ENCODE measurements at places on chromosomes 12 and 14. TPM values are rescaled to one million over a fixed set of nuclear protein-coding genes. Genes with fewer than 3 reads are reported as not detected.

Gene MYBPC1
- not detected for total RNA-seq

Gene OR4Q3
- not detected for total RNA-seq

Gene DEGS2
- 0.19 TPM for total RNA-seq

DNA sequence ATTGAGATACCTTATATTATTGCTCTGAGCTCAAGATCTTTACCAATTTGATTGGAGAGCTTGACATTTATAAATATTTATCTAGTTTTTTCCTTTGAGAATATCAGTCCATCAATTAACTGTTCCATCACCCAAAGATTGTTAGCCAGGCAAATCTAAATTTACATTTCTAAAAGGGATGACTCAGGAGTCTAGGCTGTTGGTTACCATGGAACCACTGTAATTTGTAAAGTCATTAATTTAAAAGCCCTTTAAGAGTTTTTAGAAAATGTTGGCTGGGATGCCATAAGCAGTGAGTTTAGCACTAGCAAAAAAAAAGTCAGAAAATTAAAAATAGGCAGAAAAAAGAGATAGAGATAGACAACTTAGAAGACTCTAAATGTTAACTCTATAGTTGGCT is 19.5 kb upstream of the SERPINA1 start:
- H3K27ac ChIP-seq = no peak overlapping the region
- no peaks in the 10 kb centered on the region for H3K36me3 ChIP-seq
- H3K4me1 ChIP-seq = no peaks in the 10 kb centered on the region
- H3K4me3 ChIP-seq = no peak overlapping the region
- no peaks in the 10 kb centered on the region for H3K27me3 ChIP-seq
- DNase-seq = no peak

DNA sequence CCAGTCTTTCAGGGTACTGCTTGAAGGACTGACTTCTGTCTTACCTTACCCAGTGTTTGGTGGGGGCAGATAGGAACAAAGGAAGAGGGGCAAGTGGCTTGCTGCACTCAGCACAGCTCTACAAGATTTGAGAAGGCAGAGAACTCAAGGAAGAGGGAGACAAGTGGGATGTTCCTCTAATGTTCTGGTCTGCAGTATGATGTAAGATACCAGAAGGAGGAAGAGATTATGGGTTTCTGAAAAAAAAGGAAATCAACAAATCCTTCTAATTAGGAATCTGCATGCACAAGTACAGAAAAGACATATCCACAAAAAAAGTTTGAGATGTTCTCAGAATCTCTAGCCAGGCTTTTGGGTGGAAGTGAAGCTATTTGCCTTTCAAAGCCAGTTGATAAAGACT is 37.1 kb downstream of the USP15 start:
- no peak overlapping the region for H3K27ac ChIP-seq
- no peak for DNase-seq
- peaks cover 9% of the 10 kb centered on the region for H3K4me1 ChIP-seq
- no peak overlapping the region for H3K4me3 ChIP-seq
- H3K27me3 ChIP-seq = no peaks in the 10 kb centered on the region

DNA sequence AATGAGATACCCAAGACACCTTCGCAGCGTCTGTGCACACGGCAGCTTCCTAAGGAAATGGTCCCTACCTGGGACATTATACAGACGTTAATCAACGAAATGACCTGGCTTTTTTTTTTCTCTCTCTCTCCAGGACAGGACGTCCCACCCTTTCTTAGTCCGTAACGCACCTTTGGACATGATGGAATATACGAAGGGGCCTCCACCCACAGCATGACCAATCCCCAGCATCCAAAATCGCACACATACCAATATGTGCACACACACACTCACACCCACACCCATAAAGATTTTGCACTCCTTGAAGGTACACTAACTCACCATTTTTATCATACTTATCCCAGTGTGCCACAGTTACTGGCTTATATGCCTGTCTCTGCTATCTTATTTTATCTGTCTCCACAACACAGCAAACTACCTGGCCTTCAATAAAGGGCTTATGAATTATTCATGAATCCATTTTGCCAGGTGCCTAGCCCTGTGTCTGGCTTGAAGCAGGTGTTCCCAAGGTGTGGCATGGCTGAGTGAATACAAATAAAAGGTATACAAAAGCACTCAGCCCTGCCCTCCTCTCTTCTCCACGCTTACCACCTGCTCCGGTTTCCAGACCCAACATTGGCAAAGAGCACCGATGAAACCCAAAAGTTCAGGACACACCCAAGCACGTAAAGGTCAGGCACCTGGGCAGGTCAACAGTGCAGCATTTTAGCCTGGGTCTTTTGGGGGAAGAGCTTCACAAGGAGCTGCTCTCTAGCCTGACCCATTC is 2.2 kb downstream of the SCNN1A start:
- H3K36me3 ChIP-seq = no peaks in the 10 kb centered on the region
- no peak overlapping the region for H3K4me3 ChIP-seq
- DNase-seq = no peak

- no peak overlapping the region for H3K27ac ChIP-seq
- no peaks in the 10 kb centered on the region for H3K36me3 ChIP-seq
- no peaks in the 10 kb centered on the region for H3K4me1 ChIP-seq
- no peaks in the 10 kb centered on the region for H3K27me3 ChIP-seq
- no peak for DNase-seq
These were observed 6.3 kb upstream of the KRT5 start for GRCh38 chr12:52526511-52526951.

DNA sequence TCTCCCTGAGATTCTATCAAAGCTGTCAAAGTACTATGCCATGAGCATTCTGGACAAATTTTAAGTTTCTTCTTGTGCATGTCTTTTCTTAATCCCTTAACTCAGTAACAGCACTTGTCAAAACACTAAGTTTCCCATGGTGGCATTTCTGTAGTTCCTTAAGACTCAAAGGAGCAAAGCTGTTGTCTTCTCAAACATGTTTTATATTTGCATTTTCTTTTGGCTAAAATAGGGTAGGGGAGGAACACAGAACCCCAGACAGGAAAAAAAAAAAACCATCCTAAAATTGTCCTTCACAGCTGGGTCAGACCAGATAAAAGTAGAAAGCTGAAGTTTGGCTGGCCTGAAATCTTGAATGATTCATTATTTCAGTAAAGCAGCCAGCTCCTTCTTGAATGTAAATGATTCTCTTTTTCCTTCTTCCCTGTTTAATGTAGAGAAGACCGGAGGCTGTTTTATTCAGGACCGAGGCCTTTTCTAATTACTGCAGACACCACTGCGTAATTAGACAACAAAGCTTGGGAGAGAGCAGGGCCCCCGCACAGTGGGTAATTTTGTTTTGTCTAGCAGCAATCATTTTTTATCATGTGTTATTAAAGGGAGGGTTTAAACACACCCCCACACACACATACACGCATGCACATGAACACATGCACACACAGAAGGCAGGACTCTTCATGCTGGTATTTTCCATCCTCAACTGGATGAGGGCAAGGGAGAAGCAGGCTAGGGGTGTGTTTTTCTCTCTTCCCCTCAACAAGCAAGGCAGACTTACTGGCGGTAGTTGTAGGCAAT is 51.0 kb downstream of the PAH start:
- H3K36me3 ChIP-seq = no peaks in the 10 kb centered on the region
- no peaks in the 10 kb centered on the region for H3K27me3 ChIP-seq

- H3K4me3 ChIP-seq = no peak overlapping the region
- no peak overlapping the region for H3K27ac ChIP-seq
- H3K36me3 ChIP-seq = peaks cover 19% of the 10 kb centered on the region
- H3K27me3 ChIP-seq = no peaks in the 10 kb centered on the region
These were observed 56.6 kb upstream of the SRSF5 start for GRCh38 chr14:69710378-69710777.

Measured in naive thymus-derived CD4-positive, alpha-beta T cell (primary cell).